ENCODE measurements at places on chromosomes 11 and 22. TPM values are rescaled to one million over a fixed set of nuclear protein-coding genes. Genes with fewer than 3 reads are reported as not detected.

DNA sequence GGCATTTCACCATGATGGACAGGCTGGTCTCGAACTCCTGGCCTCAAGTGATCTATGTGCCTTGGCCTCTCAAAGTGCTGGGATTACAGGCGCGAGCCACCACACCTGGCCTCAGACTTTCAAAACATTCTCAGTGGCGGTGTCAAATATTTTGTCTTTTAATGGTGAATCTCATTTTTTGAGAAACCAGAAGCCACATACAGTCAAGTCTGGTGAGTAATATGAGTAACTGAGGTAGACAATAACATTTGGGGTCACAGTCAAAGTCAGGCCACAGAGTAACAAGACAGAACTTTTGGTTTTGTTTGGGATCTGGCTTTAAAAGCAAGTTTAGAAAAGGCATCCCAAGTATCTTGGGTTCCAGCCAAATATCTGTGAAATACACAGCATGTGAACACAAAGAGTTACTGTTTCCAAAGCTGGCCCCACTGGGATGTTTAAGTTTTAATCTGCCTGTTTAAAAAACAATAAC lies 5.6 kb upstream of the TMA7B start:
- no peak for DNase-seq

The TRIM77 gene
- polyA plus RNA-seq = not detected

The CACNA1I gene
- polyA plus RNA-seq = not detected

DNA sequence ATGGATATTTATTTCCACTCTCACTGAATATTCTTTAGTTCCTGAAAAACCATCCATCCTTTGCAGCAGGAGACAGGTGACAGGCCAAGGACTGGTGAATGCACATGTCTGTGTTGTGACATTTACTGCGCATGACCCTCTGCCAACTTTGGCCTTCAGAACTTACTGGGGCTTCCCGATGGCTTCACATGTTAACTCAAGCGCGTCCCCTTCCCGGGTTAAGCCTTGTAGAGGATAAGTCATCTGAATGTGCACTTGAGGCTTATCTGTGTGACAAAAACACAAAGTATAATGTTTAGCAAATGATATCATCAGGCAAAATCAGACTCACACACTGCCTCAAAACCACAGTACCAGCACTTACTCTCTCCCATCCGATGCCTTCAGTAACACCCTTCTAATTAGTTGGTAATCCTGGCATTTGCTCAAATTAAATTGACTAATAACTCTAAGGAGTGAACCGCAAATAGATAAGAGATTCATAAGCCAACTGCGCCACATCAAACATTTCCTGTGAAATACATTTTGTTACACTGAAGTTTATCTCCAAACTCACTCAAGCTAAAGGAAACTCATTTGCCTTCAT lies 286.4 kb downstream of the CADM1 start:
- no peak for DNase-seq

- DNase-seq = no peak
These were observed 101.1 kb upstream of the GALNT18 start for GRCh38 chr11:11722861-11723260.

The SPI1 gene
- not detected for polyA plus RNA-seq

The CFAP68 gene
- 58.9 TPM for polyA plus RNA-seq

DNA sequence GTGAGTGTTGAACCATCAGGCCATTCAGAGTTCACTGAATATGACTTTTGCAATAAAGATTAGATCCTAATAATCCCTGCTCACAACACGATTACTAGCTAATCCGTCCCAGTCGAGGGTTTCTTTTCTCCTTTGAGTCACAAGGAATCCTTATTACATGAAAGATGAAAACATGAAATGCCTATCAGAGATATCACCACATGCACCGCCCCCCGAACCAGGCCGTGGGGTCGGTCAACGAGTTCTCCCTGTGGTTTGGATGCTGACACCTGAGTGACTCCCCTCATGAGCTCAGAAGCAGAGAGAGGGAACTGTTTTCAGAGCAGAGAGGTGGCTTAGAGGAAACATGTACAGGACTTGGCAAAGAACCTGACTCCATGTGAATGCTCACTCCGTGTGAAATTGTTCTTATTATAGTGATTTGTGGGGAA lies 263.3 kb downstream of the ETS1 start:
- DNase-seq = no peak

- DNase-seq = no peak
These were observed 9.6 kb upstream of the SC5D start for GRCh38 chr11:121282886-121283502.

DNA sequence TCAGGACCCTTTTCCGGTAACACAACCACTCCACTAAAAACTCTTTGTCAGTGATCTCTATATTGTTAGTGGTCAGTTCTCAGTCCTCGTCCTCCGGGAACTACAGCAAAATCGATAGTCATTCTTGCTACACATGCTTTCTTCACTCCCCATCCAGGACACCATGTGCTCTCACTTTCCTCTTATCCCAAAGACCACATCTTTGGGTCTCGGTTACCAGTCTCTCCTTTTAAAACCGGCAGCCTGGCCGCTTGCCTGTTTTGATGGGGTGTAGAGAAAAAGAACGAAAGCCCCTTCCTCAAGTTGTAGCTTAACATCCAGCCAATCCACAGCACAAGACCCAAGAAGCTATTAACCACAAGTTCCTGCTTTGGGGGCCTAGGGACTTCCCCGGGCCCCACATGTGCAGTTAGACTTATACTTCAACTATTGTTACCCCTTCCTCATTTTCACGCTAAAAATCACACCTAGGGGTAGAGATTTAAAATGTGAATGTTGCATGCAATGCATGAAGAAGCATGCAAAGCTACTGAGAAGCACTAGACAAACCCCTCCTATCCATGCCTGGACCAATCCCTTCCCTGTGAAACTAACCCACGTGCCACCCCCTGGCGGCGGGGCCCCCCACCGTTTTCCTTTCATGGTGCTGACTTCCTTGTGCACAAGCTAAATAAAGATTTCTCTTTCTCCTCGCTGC lies 1.5 kb upstream of the TOLLIP start:
- DNase-seq = no peak

GRCh38 chr11:34345991-34346480 lies 11.8 kb downstream of the ABTB2 start:
- no peak for DNase-seq

GRCh38 chr22:41772645-41773044 lies 27.8 kb upstream of the CCDC134 start:
- DNase-seq = no peak

DNA sequence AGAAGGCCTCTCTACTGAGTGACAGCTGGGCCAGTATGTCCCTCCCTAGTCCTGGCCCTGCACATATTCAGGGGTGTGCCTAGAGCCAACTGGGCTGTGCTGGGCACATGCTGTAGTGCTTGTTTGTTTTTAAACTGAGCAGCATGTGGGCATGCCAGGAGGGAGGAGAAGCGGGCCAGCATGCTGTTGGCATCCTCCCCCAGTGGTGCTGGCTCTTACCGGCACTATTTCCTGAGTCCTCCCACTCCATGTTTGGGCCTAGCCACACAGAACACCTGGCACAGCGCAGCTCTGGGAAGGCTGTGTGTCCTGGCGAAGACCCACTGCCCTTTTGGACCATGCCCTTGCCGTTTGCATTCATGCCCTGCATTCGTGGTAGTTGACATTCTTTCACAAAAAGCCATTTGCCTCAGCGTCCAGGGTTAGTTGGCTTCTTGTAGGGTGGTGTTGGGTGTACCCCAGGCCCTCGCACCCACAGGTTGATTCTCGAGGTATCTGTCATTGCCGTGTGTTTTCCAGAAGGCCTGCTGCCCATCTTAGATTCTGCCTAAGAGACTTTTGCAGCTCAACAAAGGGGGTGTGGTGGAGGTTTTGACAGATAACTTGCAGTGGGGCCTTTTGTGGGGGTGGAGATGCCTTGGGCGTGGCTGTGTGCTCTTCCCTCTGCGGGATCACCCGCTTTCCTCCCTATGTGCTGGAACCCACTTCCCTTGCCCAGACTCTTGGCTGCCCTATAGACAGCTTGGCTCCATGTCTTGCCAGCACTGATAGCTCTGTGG lies 13.6 kb downstream of the DGCR8 start:
- DNase-seq = no peak

The SLC25A18 gene
- 0.04 TPM for polyA plus RNA-seq

The OR9Q2 gene
- polyA plus RNA-seq = not detected

GRCh38 chr11:3627291-3627690 lies 14.5 kb downstream of the ART5 start:
- DNase-seq = no peak

- no peak for DNase-seq
These were observed 289.8 kb downstream of the CTTN start for GRCh38 chr11:70688142-70688541.

The SLC5A12 gene
- polyA plus RNA-seq = not detected

GRCh38 chr11:94279996-94280395 lies 24.4 kb upstream of the IZUMO1R start:
- DNase-seq = no peak

The ANKRD42 gene
- polyA plus RNA-seq = 11.0 TPM

The RIN1 gene
- 16.1 TPM for polyA plus RNA-seq

DNA sequence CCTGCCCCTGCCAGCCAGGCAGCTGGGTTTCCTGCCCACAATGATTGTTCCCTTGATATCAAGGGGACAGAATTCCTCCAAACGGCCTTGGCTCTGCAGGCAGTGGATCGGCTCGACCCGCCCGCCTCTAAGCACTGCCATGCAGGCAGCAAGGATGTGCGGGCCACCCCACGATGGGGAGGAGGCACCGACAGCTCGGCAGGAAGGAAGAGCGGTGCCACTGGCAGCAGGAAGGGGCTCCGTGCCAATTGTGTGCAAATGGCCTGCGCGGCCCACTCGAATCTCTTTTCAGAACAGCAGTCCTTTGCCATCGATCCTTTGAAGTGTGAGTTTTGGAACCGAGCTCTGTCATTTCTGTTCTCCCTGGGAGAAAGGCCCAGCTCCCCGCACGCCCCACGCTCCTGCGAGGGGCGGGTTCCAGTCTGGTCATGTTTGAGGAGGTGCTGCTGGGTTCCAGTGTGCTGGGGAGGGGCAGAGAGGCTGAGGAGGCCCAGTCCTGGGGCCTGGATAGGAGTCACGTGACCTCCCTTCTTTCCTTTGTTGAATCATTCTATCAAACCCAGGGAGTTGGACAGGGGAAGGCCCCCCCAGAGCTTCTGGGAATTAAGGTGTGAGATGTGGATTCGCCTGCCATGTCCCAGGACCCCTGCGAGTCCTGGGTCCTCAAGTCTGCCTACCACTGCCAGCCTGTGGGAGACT lies 406.0 kb downstream of the CTTN start:
- DNase-seq = no peak

The OTOG gene
- not detected for polyA plus RNA-seq

The CHRNA10 gene
- polyA plus RNA-seq = 0.98 TPM

DNA sequence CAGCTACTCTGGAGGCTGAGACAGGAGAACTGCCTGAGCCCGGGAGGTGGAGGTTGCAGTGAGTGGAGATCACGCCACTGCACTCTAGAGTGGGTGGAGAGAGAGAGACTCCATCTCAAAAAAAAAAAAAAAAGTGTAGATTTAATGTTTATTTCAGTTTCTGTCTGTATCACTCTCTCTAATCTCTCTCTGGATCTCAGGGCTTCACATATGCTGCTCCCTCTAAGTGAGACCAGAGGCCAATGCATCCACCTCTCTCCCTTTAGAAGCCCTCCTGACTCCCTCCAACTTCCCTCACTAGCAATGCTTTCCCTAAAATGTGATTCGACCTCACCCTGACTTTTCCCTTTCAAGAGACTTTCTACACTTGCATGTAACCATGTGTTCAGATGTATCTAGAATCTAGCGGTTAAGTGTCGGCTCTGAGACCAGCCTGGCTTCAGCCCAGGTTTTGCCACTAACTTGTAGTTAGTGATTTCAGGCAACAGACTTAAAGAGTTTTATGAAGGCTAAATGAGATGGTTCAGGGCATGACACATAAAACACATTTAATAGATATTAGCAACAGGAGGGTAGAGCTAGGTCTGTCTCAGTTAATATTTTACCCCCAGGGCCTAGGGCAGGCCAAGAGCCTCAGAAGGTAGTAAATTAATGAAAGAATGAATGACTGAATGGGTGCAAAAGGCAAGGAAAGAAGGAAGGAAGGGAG lies 364.3 kb downstream of the LARGE1 start:
- DNase-seq = no peak

DNA sequence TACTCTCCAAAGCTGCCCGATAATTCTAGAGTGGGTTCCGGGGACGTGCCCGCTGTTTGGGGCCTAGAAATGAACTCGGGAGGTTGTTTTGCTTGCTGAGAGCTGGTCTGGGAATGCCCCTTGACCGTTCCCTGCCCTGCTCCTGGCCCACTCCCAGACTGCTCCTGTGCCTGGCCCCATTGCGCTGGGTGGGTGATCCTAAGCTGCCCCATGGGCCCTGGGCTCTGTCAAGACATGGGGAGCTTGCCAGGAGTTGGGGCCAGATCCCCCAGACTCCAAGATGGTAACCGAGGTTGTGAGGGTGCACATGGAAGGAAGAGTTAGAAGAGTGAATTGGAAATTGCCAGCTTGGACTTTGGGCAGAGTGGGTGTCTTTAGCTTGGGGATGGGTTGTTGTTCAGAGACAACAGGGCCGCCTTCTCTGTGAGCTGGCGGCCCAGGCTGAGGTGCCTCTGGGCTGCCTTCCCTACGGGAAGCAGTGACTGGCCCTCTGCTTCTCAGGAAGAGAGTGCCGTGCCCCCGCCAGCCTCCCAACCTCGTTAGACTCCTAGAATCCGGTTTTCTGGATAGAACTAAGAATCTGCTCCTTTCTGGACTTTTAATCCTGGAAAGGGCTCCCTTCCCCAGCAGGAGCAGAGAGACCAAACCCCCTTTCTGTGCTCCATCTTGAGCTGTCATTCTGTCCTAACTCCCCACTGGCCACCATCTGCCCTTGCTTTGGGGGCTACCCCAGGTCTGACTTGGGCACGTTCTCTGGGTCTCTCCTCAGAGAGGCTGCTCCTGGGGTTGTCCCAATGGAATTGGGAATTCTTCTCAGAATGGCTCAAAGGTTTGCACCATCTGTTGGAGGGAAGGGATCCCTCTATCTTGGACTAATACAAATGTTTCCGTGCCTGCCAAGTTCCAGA lies 1.8 kb downstream of the ST3GAL4 start:
- no peak for DNase-seq

GRCh38 chr22:47027766-47028165 lies 265.3 kb downstream of the TBC1D22A start:
- DNase-seq = no peak

DNA sequence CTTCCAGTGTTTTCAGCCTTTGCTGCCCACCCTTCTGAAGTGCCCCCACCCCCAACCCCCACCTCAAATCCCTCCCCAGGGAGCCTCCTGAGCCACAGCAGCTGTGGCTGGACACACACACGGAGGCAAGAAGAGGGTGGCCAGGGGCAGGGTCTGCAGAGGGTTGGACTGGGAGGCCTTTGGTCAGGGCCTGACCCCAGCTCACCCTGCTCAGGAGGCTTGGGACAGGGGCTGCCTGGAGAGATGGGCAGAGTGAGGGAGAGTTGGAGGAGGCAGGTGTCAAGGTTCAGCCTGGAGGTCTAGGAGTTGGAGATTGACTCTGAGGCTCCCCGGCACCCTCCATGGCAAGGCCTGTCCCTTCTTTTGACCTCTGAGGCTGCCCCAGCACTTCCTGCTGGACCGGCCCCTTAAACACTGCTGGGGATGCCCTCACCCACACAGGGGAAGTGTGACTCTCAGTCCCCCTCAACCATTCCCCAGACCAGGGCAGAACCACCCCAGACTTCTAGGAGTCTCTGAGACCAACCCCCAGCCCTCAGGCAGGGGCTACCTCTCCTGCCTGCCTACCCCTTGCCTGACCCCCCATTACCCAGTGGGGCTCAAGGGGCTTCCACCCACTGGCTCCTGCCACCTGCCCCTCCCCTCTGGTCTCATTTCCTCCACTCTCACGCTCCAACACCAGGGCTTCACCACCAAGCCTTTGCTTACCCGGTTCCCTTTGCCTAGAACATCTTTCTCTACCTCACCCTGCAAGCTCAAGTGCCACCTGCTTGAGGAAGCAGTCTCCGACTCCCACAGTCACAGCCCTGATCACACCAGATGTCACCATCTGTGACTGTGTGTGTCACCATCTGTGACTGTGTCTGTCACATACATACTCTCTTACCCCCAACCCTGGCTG lies 8.6 kb downstream of the ARAP1 start:
- DNase-seq = no peak

- no peak for DNase-seq
These were observed 73.1 kb downstream of the CDKN1C start for GRCh38 chr11:2812371-2812991.

All from keratinocyte (primary cell).